Naive thymus-derived CD8-positive, alpha-beta T cell (primary cell): ENCODE measurements at places on chromosomes 12 and 14. TPM values are rescaled to one million over a fixed set of nuclear protein-coding genes. Genes with fewer than 3 reads are reported as not detected.

GRCh38 chr12:131681257-131681620, 29.7 kb upstream of the SFSWAP start:
- DNase-seq, result no peak

DNA sequence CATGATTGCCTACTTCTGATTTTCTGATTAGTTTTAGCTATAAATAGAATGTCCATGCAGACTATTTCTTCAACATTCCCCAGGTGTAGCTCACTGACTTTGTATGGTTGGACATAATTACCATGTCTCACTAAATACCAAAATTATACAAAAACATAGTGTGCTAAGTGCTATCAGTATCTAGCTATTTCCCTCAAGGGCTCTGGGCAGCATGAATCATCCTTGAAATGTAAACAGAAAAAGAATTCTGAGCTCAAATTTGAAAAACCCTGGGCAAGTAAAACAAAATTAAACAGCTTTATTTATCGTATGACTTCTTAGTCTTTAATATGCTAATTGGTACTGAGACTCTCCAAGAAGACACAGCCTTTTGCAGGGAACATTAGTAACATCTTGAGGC, 82.9 kb downstream of the SPATA7 start:
- DNase-seq, result no peak

- DNase-seq, result no peak
Observed at GRCh38 chr14:60420050-60420449, 65.8 kb downstream of the C14orf39 start.

GRCh38 chr12:85784096-85784720, 52.0 kb downstream of the RASSF9 start:
- DNase-seq, result no peak

GRCh38 chr12:125674554-125675338, 609.5 kb downstream of the AACS start:
- DNase-seq, result no peak

DNA sequence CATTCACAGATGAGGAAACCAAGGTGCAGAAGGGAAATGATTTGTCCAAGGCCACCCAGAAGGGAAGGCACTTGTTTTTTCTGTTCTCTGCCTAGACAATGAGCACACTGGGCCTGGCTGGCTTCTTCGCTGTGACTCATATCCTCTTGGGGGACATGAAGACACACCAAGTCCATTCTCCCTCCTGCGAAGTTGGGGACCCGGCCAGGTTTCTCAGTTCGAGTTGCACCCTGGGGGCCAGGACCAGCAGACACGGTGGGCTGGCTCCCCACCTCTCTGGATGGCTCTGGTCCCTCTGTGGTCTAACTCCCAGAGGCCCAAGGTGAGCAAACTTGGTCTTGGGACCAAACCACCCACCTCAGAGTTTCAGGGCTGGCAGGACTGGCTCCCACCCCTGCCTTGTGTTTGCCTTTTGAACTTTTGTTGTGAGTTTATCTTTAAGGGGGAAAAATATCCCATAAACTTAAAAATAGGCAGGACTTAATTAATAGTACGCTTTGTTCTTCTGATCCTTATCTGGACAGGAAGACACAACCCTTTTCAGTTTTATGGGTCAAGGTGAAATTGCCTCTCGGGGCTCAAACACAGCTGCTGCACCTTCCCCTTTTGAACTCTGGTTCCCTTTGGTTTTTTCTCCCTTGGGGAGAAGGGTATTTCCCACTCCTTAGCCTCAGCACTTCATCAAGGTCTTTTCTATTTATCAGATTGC, 9.0 kb upstream of the MLEC start:
- no peak for DNase-seq

ZC2HC1C gene
- polyA plus RNA-seq, result not detected

GRCh38 chr12:125860672-125861288, 795.5 kb downstream of the AACS start:
- DNase-seq, result no peak

RHOF gene
- 79.9 TPM for polyA plus RNA-seq

- DNase-seq, result no peak
Observed at GRCh38 chr12:117685110-117685926, 283.5 kb downstream of the KSR2 start.
